ENCODE measurements at places on chromosomes 2 and 18.

DNA sequence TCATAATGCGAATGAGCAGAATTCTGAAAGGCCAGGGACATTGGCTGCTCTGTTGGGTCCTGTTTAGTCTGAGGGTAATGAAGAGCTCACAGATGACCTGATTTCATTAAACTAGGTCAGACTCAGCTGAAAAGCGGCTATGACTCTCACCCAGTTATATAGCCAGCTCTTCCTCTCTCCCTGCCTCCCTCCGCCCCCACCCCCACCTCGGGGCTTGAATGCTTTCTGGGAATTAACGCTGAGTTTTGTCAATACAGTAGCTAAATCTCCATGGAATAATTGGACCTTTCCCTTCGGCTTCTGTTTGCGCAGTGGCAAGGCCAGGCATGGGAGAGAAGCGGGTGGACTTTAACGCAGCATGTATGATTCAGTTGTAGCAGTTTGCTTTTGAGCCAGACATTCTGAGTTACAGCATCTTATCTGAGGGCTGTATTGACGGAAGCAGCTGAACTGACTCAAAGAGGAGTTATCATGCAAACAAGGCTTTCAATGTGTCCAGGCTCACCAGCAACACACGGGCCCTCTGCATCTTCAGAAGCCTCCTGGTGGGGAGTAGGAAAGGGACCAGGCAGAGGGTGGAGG, 110.6 kb downstream of the MYCN start:
- DNase-seq = no peak

- DNase-seq = no peak
These were observed 45.8 kb downstream of the LAMA3 start for GRCh38 chr18:23735021-23735464.

DNA sequence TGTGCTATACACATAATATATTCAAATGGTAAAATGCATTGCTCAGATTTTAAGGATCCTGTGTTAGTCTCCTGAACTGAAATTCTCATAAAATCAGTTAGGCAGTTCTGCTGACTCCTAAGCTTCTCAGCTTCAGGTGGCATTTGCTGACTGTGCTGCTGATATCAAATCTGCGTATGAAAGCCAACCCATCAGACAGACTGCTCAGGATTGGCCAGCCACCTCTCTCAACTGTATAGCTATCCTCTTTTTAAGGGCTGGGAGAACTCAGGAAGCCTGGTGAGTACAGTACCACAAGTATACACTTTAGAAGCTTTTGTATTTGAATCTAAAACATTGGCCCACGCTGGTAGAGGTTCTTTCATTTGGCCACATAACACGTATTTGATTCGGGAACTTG, 28.7 kb downstream of the PTCD3 start:
- DNase-seq = no peak

GRCh38 chr2:236942554-236942953, 143.1 kb upstream of the COPS8 start:
- DNase-seq = no peak

DNA sequence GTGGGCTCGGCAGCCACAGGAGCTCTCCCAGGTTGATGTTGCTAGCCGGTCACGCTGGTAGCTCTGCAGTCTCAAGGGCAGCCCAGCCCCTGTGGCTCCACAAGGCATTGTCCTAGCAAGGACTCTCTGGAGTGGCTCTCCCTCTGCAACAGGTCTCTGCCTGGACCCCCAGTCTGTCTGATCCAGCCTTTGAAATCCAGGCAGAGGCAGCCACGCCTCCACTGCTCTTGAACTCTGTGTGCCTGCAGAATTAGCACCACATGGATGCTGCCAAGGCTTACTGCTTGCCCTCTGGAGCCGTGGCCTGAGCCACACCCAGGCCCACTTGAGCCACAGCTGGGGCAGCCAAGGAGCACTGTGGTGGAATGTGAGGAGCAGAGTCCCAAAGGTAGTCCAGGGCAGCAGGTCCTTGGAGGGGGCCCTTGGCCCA, 43.0 kb upstream of the FAHD2A start:
- DNase-seq = no peak

DNA sequence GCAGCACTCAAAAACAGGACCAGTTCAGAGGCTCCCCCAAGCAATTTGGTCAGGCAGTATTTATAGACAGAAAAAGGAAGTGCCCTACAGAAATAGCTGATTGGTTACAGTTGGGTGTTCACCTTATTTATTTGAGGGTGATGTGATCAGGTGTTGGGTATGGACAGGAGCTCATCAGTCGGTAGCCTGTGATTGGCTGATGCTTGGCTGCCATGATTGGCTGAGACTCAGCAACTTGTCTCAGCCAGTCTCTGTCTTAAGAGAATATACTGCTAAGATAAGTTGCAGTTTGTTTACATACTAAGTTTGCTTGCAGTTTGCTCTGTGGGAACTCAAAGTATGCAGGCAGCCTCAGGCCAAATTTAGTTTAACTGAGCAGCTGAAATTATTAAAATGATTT, 9.4 kb downstream of the ABCG8 start:
- DNase-seq = no peak

DNA sequence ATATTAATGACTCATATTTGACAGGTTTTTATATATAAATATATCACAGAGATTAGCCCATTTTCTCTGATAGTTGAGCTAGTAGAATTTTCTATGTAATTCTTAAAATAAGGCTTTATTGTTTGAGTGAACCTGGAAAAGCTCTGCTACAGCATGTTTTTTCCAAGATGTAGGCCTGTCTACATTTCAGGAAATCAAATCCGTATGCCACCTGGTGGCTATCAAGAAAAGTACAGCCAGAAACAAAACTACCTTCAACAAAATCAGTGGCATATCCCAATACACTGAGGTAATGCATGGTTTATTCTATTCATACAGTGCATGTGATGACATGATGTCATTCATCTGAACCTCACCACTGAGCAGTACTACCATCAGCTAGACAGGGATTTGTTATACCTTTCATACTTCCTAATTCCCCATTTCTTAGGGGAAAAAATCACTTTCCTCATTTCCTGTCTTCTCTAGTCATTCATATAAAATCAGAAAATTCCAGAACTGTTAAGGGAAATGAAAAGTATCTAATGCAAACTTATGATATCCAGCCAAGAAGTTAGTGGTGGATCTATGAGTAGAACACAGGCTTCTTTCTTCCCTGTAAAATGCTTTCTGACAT, 310.4 kb upstream of the SYT4 start:
- peak; percentile 45 for DNase-seq

GRCh38 chr2:7194950-7195349, 277.7 kb downstream of the RNF144A start:
- DNase-seq = no peak

DNA sequence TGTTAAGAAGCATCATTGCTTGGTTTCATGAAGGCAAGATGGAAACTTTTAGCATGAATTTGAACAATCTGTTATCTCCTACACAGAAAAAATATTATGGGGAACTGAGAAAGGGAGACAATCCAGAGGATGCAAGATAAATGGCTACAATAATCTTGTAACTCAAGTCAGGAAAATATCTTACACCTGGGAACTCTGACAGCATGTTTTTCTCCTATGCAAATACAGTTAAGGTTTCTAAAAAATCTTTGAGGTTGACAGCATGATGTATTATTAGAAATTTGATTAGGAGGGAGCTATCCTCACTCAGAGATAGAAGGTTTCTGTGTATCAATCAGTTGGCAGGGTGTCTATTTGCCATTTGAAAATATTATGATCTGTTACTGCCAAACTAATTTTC, 75.6 kb downstream of the GPD2 start:
- DNase-seq = no peak

- peak; percentile 22 for DNase-seq
These were observed 681.3 kb downstream of the ADCYAP1 start for GRCh38 chr18:1585881-1586488.

DNA sequence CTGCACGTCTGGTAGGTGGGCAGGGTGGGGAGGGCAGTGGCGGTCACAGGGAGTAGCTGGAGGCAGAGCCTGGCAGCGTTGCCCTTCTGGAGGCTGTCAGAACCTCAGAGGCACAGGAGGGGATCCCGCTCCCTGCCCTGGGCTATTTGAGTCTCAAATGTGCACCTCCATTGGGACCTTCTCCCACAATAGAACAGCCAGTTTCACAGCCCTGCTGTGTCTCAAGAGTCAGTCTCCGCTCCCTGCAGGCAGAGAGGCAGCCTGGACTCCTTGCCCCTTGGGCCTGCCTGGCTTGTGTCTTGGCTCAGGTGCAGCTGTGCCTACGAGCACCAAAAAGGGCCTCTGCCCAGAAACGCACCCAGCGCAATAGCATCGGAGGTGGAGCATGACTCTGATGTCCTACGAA, 57.4 kb downstream of the FAM168B start:
- DNase-seq = no peak

- DNase-seq = no peak
These were observed 413.6 kb downstream of the PTH2R start for GRCh38 chr2:208820014-208820688.

GRCh38 chr2:85307527-85307897, 20.3 kb downstream of the TGOLN2 start:
- no peak for DNase-seq

DNA sequence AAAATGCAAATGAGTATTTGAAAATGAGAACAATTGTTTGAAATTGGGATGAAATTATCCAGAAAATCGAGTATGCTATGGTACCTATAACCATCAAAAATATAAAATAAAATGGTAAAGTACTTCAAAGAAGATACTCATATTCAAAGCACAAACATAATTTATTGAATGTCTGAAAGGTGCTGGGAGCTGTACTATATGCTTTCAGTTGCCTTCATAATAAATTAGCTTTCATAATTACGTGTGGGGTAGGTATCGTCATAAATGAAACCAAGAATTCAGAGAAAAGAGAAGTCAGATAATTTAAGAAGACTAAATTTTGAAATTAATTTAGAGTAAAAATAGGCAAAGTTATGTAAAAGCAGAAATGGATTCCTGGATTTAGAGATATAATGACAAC, 721.9 kb upstream of the ACVR2A start:
- no peak for DNase-seq

GRCh38 chr18:48840491-48840877, 110.3 kb downstream of the SMAD7 start:
- DNase-seq = no peak

All from fibroblast of skin of back (primary cell).